ENCODE measurements at places on chromosomes 6 and 20.
A peak's percentile ranks its signal among the peaks of the same experiment; 100 is the strongest.

- DNase-seq = no peak
Observed at GRCh38 chr20:38987777-38988176, 25.6 kb downstream of the DHX35 start.

- no peak for DNase-seq
Observed at GRCh38 chr6:165480916-165481315, 171.5 kb upstream of the C6orf118 start.

- DNase-seq = no peak
Observed at GRCh38 chr6:36249536-36249935, 20.3 kb upstream of the PNPLA1 start.

GRCh38 chr20:48064929-48065328, 279.6 kb upstream of the SULF2 start:
- DNase-seq = no peak

DNA sequence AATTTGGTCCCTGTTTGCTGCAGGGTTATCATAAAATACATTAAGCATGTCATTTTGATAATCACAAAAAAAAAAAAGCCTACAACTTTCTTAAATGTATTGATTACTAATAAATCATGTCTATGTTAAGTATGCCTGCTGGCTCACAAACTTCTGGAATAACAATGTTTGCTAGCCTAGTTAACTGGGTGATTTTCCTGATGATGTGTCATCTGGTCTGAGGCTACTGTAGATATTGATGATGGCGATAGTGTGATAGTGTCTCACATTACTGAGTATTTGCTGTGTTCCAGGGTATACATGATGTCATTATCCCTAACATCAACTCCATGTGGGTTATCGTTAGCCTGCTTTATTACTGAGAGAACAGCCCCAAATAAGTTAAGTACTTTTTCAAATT, 86.2 kb upstream of the VSTM2L start:
- no peak for DNase-seq

DNA sequence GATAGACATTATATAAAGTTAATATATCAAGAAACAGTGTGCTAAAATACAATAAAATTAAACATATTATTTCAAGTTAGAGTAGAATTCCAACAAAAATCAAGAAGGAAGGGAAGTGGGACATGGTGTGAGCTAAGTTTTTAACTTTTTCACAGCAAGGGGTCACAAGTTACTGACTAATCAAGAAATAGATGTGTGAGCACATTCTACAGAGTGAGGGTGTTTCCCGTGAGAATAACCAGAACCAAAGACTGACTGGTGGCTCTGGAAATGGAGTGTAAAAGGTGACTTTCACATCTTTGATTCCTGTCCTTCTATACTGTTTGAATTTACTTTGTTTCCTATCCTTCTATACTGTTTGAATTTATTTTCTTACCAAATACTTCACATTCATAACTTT, 206.6 kb downstream of the TASP1 start:
- no peak for DNase-seq

DNA sequence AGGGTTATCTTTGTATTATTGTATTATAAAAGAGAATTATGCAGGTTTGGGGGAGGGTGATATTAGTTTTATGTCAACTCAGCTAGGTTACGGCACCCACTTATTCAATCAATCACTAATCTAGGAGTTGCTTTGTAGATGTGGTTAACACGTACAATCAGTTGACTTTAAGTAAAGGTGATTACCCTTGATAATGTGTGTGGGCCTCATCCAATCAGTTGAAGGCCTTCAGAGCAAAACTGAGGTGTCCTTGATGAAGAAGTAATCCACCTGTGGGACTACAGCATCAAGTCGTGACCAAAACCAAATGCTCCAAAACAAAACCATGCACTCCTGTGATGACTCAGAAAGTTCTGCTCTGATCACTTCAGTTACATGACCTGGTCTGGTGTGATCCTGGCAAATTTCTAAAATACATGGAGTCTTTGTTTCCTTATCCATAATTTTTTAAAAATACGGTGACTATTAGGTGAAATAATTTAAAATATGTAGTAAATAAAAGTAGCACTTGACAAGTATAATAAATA, 114.1 kb downstream of the IYD start:
- no peak for DNase-seq

DNA sequence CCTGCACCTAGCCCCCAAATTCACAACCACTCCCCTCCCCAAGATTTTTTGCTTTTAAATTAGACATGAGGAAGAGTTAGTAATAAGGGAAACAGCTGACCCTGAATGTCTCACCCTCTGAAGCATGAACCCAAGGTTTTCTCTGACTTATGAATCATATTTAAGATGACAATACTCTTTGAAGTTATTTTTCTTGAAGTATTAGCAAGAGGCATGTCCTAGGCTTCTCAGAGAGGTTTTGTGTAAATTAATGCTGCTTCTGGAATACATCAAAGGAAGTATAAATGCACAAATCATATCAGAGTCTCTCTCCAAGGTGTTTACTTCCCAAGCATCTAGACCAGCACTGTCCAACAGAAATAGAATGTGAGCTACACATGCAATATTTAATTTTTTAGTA, 408.1 kb upstream of the MARCKS start:
- no peak for DNase-seq

- no peak for DNase-seq
Observed at GRCh38 chr20:48457193-48458002, 370.4 kb downstream of the PREX1 start.

DNA sequence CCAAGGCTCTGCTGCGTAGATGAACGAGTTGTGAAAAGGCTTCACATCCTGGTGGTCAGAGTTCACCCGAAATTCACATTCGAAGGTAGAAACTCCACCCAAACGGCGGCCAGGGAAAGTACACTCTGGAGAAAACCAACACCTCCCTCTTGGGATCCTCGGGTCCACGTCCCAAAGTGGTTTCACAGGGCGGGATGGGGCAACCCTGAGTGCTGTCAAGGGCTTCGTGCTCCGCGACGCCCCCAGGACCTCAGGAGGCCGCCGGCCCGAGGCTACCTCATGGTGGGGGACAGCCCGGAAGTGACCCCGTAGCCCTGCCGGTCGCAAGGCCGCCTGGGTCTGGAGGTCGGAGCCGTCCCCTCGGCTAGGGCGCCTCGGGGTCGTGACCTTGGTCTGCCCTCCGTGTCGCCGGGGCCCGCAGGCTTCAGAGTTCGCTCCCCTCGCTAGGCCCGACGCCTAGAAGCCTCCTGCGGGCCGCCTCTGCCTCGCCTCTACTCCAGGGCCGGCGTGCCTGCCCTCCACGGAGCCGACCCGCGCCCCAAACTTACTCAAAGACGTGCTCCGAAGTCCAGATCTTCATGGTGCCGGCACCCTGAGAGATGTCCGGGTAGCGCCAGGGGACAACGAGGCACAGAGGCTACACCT, at the start of gene PRELID3B:
PRELID3B (minus strand) TSS at position 636 of the 645 bp plus-strand sequence; CDS start at position 580, 56 bp downstream.
- no peak for DNase-seq

DNA sequence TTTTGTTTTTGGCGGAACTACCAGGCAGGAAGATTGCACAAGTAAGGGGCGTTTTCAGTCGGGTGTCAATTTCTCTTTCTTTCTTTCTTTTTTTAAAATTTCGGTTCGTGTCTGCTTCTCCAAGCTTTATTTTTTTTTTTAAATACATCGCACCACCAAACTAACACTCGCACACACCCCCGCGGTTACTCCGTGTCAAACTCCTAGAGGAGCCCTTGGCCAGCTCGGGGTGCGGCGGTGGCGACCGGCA, 338 bp downstream of the UTRN start:
- no peak for DNase-seq

GRCh38 chr20:51216850-51217249, 193.9 kb upstream of the KCNG1 start:
- no peak for DNase-seq

GRCh38 chr6:121460170-121460569, 24.7 kb downstream of the GJA1 start:
- DNase-seq = no peak

DNA sequence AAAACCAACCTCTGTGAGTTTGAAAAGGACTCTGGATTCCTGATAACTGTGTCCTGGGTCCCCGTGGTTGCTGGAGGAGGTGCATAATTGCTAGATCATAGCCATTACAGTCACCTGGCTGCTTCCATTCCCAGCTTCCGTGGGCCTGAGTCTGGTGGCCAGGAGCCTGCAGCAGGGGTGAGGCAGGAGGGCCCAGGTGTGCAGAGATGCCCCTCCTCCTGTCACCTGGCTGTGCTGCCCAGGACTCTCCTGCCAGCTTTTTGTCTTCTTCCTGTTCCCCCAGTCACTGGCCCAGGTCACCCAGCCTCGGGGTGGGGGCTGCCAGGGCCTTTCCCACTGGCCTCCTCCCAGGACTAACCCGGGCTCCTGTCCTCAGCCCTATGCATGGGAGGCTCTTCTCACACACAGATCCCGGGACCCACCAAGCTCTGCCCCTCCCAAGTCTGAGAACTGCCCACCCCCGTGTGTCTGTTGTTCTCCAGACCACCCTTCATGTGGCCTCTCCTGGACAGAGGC, 30.0 kb downstream of the RAET1L start:
- no peak for DNase-seq

- no peak for DNase-seq
Observed at GRCh38 chr20:49580813-49581174, 12.9 kb upstream of the PTGIS start.

- DNase-seq = no peak
Observed at GRCh38 chr6:160742090-160742489, 40.0 kb downstream of the PLG start.

DNA sequence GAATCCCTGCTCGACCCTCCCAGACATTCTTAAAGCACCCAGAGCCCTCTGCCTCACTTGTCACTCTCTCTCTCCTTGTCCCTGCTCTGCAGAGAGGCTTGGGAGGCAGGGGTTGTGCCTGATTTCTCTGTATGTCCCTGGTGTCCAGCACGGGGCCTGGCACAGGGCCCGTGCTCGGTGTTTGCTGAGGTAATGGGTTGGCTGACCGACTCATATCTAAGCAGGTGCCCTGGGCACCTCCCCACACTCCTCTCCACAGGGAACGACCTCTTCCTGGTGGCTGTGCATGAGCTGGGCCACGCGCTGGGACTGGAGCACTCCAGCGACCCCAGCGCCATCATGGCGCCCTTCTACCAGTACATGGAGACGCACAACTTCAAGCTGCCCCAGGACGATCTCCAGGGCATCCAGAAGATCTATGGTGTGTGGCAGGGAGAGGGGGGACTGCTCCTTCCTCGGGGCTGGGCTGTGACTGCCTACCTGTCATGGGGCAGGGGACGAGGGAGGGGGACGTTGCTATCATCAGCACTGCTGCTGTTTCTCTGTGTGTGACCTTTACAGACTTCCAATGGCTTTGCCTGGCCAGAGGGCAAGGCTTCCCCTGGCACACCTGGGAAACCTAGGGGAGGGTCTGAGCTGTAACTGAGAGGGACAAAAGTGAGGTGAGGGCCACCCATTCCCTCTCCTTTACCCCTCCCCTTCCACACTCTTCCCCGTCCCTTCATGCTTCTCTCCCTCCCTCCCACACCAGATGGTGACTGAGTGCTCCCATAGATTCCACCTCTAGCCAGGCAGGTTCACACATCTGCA, 14.2 kb downstream of the MMP24OS start:
- no peak for DNase-seq

GRCh38 chr20:64106981-64107735, at the start of gene NPBWR2:
Gene NPBWR2 (minus strand): TSS chr20:64107565. CDS start chr20:64106831, 734 bp downstream.
- DNase-seq = peak; percentile 76

DNA sequence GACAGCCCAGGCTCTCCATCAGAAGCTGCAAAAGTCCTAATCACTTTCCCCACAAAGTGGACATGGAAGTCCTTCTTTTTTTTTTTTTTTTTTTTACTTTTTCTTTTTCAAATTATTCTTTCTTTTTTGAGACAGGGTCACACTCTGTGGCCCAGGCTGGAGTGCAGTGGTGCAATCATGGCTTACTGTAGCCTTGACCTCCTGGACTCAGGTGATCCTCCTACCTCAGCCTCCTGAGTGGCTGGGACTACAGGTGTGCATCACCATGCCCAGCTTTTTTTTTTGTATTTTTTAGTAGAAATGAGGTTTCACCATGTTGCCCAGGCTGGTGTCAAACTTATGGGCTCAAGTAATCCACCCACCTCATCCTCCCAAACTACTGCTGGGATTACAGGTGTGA, 29.0 kb upstream of the AKIRIN2 start:
- DNase-seq = no peak

DNA sequence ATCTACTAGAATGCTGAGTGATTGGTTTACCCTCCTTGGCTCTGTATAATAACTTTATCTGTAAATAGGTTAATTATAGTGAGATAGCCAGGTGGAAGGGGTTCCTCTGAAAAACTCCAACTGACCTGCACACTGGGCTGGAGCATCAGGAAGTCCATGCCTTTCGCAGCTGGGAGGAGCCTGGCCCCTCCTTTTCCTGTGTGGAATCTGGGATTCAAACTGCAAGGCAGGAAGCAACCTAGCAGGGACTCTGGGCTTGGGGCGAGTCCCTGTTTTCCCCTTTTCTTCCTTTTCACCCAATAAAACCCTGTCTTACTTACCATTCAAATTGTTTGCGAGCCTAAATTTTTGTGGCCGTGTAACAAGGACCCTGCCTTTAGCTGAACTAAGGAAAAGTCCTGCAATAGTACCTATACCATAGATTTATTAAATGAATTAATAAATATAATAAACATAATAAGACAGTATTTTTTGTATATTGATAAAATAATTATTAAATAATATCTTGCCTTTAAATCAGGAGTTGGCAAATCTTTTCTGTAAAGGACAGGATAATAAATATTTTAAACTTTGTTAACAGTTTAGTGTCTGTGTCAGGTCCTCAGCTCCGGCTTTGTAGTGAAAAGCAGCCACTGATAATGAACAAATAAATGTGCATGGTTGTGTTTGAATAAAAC, 406.2 kb upstream of the MMS22L start:
- peak; percentile 13 for DNase-seq

DNA sequence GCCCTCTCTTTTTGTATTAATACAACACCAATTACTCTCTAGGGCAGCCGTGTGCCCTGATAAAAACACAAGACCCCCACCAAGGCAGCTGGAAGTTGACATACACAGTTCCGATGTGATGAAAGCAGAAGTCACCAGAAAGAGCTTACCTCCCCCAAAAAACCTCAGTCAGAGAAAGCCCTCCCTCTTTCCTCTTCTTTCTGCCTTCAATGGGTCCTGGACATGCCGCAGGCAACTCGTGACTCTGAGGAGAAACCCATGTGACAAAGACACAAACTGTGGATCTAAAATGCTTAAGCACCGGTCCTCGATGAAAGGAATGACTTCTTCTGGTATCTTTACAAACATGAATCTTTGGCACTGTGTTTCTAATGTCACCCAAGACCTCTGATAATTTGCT, 117.7 kb upstream of the CCDC28A start:
- no peak for DNase-seq

GRCh38 chr6:36319436-36319762, 17.3 kb downstream of the BNIP5 start:
- DNase-seq = no peak

Data from iPS-NIHi11 (cell line).